Activated CD4-positive, alpha-beta T cell treated with anti-CD3 and anti-CD28 coated beads, Interleukin-2, amount 50 U/mL, for 1 hour (primary cell): ENCODE measurements at places on chromosomes 1 and 21.

DNA sequence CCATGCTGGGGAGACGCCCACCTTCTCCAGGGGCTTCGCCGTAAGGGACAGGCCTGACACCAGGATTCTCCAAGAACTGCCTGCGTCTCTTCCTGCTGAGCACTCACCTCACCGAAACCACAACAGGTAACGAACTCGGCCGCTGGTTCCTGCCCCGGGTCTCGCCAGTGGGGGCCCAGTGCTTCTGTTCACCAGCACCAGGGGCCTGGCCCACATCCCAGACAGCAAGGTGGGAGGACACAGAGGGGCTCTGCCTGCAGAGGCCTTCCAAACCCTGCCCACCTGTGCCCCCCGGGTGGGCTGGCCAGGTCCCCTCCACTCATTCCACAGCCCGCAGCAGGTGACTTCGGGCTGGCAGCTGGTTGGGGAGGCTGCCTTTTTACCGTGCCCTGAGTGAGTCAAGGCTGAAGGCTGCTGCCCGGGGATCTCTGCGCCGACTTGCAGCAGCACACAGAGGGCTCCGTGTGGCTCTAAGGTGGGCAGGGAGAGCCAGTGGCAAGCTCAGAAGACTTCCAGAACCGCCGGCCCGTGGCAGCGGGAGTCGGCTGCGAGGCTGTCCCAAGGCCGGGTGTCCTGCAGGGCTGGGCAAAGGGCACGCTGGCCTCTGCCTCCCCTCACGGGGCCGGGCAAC, 14.7 kb upstream of the COL18A1 start:
- no peak for DNase-seq

DNA sequence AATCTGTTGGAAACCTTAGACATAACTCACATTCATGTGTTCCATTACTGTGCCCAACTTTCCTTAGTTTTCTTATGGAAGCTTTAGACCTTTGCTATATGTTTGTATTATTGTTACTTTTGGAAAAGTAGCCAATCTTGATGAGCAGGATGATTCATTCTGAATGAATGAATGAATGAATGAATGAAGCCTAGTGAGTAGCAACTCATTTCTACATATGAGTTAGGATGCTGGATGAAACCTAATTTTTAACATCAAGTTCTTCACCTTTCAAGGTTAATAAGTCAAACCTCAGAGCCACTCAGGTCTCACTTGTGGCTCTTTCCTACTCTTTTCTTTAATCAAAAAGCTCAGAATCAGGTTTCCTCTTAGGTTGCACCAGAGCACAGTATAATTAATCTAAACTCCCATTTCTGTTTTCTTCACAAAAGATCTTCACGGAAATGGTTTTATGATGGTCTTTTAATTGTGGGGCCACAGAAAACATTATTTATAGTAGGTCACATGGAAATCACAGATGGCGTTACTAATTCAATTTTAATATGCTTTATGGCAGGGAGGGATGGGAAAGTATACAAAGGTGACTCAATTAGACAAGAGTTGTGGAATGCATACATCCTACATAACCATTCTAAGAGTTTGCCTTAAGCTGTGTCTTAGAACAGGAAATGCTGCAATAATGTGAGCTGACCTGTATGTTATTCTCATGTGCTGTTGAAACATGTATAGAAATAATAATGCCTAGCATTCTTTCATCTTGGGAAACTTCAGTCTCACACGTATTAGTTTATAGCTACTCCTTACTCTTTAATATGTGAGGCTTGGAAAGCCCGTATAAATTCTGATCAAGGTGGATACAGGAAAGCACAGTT, 4.5 kb upstream of the DDX59 start:
- DNase-seq: no peak

GRCh38 chr1:225877580-225877979, 4.6 kb downstream of the TMEM63A start:
- no peak for DNase-seq

DNA sequence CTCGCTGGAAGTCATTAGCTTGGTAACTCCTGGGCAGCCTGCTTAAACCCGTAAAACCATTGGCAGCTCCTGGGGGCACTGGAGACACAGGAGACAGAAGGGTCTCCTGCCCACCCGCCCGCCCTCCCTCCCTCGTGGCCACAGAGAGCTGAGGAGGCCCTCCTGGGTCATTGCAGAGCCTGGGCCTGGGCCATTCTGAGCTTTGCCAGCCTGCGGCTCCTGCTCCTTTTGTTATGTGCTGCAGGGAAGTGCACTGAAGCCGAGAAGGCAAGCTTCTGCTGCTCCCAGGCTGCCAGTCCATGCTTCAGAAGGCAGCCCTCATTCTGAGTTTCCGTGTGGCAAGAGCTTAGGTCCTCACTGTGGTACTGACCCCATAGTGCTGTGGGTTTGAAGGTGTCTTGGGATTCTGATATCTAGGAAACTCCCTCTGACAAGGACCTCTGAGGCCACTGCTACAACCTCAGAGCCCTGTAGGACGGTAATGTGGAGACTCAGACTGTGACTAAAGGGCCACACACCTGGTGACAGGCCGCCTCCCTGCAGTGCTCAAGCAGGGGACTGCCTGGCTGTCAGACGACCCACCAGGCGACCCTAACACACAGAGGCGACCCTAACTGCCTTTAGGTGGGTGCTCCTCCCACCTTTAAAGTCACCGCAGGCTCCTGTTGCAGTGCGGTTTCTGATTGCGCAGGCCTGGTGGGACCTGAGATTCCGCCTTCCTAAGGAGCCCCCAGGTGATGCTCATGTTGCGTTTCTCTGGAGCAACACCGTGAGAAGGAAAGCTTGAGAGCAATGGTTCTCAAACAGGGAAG, 118.7 kb downstream of the IER5 start:
- DNase-seq: no peak

DNA sequence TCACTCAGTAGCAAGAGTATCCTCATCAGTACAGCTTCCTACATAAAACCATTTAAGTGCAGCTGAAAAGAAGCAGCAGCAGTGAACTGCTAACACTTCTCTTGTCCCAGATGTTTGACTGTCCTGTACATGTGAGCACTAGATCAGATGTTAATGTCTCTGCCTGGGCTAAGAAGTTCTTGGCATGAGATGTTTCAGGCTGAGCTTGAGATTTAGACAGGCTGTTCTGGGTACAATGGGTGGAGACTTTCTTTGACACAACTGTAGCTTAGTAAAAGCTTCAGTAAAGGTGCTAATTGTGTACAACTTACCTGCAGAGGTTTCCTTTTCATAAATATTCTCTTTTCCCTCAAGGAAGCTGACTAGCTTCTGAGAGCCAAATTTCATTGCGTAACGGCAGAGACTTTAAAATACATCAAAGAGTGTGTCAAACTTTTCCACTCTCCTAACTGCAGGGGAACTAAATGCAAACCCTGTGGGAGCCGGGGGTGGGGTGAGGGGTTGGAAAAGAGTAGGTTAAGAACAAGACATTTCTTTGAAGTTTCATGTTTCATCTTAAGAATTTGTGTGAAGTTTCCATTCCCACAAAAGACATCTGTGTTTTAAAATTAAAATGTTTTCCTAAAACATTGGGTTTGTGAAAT, 82.1 kb upstream of the CCDC190 start:
- no peak for DNase-seq

DNA sequence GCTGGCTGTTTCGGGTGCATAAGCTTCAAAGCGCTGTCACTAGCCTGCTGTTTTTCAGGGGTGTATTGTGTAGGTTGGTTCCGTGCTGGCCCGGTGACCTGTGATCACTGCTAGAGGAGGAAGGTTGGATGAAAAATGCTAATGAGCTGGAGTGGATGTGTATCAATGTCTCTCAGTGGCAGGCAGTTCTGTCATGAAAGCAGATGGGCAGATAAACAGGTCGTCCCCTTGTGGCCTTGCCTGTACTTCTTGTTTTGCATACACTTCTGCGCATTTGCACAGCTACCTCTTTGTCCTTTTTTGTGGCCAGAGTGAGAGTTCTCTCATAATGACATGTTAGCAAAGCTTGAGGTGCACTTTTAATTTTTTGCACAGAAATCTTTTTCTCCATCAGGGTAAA, 2.9 kb downstream of the SELENON start:
- DNase-seq: no peak

DNA sequence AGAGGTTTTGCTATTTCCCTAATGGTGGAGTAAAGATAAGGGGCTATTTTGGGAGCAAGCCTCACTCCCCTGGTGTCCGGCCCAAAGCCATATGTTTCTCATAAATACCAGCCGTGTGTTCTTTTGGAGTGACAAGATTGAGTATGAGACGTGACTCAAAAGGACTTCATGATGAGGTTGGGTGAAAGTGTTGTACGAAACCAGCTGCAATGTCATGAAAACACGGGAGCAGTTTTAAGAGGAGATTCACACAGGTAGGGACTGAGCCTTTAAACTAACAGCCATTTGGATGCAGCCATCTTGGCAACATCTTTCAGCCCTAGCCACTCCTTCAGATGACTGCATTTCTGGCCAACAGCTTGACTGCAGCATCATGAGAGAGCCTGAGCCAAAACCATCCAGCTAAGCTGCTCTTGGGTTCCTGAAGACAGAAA, 532.3 kb upstream of the USP24 start:
- no peak for DNase-seq
